ENCODE measurements at places on chromosomes 4 and X.

- no peak for DNase-seq
Observed at GRCh38 chrX:38672646-38673045, 111.3 kb downstream of the TSPAN7 start.

- DNase-seq = no peak
Observed at GRCh38 chr4:107036584-107037198, 578 bp upstream of the DKK2 start.

- peak; percentile 66 for DNase-seq
Observed at GRCh38 chr4:113849771-113850170, 88.2 kb upstream of the CAMK2D start.

- no peak for DNase-seq
Observed at GRCh38 chr4:14294611-14295010, 667.1 kb upstream of the BOD1L1 start.

GRCh38 chrX:150450519-150451177, 87.5 kb downstream of the MAMLD1 start:
- no peak for DNase-seq

GRCh38 chr4:26218677-26219605, 101.9 kb upstream of the RBPJ start:
- no peak for DNase-seq

DNA sequence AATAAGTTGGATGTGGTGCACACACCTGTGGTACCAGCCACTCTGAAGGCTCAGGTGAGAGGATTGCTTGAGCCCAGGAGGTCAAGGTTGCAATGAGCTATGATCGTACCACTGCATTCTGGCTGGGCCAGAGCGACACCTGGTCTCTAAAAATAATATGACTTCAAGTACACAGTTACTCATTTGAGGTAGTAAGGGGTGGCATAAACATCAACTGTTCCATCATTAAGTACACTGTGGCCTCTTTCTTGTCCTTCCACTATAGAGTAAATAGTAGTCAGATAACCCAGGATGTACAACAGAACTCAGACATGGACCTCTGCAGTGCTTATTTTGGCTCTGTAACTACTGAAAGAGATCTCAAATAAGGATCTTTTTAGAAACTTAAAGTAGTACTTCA, 10.6 kb downstream of the FAM9B start:
- no peak for DNase-seq

DNA sequence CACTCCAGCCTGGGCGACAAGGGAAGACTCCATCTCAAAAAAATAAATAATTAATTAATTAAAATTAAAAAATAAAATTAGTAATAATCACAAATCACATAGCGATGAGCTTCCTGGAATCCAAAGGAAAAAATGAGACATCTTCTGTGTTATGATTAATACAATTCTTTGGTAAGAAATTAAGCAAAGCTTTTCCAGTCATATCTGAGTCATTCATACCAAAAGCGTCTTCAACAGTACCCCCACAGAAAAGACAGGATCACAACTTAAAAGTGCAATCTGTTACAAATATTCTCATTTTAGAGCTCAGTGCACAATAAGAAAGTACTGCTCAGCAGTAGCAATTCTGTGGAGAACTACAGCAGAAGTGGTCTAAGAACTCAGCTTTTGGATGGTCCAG, 168.5 kb upstream of the MXRA5 start:
- no peak for DNase-seq

DNA sequence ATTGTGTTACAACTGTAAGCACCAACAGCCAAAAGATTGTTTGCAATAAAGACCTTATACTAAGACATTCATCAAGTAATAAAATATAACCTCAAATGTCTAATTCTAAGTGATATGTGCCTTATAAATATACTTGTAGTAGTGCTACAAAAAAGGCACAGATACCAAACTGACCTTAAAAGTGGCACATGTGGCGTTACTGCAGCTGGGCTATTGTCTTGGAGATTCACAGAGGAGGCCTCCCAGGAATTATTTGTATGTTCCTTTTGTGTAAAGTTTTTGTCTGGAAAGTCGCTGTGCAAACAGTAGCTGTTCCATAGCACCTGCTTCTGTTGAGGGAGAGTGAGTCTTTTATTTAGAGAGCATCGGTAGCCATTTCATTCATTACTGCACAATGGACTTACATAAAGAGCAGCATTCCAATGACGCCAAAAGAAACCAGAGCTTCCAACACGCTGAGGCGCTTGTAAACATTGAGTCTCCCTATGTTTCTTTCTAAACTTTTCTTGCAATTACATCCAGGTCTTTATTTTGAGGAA, 143.7 kb downstream of the RPA4 start:
- no peak for DNase-seq

- no peak for DNase-seq
Observed at GRCh38 chr4:1203026-1203616, 30.7 kb upstream of the SPON2 start.

- DNase-seq = no peak
Observed at GRCh38 chr4:177785000-177785399, 342.8 kb upstream of the AGA start.

- DNase-seq = no peak
Observed at GRCh38 chr4:6227412-6228157, 27.2 kb upstream of the JAKMIP1 start.

GRCh38 chr4:75340561-75340960, 173.6 kb downstream of the RCHY1 start:
- DNase-seq = peak; percentile 62

DNA sequence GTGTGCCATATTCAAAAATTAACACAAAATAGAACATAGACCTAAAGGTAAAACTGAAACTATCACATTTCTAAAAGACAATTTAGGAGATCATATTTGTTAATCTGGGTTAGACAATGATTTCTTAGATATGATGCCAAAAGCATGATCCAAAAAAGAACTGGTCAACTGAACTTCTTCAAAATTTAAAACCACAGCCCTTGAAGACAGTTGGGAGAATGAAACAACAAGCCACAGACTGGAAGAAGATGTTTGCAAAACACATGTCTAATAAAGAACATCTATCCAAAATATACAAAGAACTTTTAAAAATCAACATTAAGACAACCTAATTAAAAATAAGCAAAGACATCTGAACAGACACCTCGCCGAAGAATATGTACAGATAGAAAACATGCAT, 19.5 kb downstream of the COMMD8 start:
- no peak for DNase-seq

DNA sequence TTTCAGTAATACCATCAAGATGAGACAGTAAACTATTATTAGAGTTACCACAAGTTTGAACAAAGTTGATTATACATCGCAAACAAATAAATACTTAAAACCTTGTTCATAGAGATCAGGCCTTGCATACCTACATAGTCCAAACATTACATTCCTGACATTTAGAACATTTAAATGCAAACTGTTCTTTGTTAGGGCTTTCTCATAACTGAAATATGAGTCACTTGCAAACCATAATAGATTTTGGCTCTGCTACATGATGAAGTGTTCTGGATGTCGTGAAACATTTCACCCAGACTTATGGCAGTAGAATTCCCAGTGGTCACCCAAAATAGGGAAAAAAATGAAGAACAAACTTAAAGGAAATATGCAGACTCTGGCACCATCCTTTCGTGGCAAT, 75.0 kb downstream of the FAT4 start:
- no peak for DNase-seq

DNA sequence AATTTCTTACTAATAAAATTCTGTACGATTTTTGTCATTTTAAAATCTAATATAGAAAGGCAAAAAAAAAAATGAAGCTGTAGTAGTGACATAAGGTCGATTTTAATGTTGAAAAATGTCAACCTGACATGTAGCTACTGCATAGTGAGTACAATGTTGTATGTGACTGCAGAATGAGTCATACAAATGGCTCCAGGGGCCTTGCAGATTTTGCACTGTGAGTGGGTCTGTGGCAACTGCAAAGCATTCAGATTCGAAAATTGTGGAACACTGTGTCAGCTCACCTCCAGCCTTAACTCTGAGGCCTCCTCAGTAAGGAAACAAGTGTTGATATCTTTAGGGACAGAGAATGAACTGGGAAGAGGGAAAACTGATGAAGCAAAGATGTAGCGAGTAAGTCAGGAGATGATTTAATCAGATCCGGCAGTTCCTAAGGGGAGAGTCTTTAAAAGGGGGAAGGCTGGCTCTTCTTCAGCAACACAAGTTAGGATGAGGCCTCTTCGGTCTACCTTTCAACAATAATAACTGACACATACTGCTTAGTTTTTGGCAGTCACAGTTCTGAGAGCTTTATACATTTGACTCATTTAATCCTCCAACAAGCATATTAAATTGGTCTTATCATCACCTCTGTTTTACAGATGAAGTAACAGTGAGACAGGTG, 24.9 kb downstream of the TKTL2 start:
- DNase-seq = no peak

GRCh38 chr4:24174602-24175001, 284.8 kb upstream of the PPARGC1A start:
- no peak for DNase-seq

GRCh38 chrX:119228512-119229252, 7.4 kb upstream of the PGRMC1 start:
- DNase-seq = no peak

- no peak for DNase-seq
Observed at GRCh38 chr4:24850674-24851073, 55.3 kb downstream of the SOD3 start.

- no peak for DNase-seq
Observed at GRCh38 chr4:123667496-123667895, 270.9 kb downstream of the SPRY1 start.

DNA sequence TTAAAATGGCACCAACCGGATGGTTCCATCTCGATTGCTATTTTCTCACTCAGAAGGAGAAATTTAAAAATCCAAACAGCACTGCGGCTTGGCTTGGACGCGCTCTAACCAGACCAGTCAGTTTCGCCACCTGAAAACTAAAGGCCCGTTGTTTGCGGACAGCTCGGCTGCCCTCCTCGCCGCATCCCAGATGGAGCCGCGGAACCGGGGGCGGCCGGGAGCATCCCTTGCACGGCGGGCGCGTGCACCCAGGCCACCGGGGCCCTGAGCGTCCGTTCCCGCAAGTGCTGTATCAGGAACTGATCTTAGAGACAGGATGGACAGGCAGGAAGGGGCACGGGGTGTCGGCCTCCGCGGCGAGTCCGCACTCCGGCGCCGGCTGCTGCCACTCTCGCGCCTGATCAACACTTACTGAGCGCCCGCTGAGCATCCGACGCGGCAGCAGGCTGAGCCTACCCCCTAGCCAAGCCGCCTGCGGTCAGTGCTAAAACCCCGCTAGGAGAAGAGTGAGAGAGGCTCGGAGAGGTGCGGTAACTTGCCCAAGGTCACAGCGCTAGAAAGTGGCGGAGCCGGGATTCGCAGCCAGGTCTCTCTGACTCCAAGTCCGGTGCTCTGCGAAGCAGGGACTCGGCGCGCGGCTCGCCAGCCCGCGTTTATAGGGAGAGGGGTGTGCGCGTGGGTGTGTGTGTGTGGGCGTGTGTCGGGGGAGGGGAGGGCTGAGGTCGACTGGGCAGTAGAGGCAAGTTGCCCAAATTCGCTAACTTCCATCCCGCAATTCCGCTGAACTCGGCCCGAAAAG, at the start of gene CITED1:
CITED1 (minus strand) TSS at position 629 of the 799 bp plus-strand sequence. CDS start 3,045 bp downstream, outside the sequence.
- no peak for DNase-seq

DNA sequence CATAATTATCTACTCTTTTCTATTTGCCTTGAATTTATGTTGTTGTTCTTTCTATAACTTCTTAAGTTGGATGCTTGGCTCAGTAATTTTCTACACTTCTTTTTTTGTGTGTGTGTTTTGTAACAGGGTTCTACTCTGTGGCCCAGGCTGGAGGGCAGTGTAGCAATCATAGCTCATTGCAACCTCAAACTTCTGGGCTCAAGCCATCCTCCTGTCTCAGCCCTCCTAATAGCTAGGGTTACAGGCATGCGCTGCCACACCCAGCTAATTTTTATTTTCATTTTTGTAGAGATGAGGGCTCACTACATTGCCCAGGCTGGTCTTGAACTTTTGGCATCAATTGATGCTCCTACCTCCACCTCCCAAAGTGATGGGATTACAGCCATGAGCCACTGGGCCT, 20.7 kb upstream of the UCHL1 start:
- no peak for DNase-seq

GRCh38 chr4:153497988-153498967, 32.1 kb downstream of the TMEM131L start:
- no peak for DNase-seq

- no peak for DNase-seq
Observed at GRCh38 chr4:45692131-45692735, 431.6 kb downstream of the GABRG1 start.

GRCh38 chr4:99321241-99322191, at the start of gene ADH1B:
Gene ADH1B, minus strand, starts transcription at chr4:99321401. Its CDS starts 70 bp downstream, at chr4:99321331.
- DNase-seq = no peak

- DNase-seq = no peak
Observed at GRCh38 chr4:168979338-168979737, 30.7 kb downstream of the CBR4 start.

- no peak for DNase-seq
Observed at GRCh38 chr4:183306811-183307210, 13.3 kb downstream of the CLDN22 start.

- DNase-seq = peak; percentile 24
Observed at GRCh38 chrX:136880003-136880451, 498 bp downstream of the RBMX start.

DNA sequence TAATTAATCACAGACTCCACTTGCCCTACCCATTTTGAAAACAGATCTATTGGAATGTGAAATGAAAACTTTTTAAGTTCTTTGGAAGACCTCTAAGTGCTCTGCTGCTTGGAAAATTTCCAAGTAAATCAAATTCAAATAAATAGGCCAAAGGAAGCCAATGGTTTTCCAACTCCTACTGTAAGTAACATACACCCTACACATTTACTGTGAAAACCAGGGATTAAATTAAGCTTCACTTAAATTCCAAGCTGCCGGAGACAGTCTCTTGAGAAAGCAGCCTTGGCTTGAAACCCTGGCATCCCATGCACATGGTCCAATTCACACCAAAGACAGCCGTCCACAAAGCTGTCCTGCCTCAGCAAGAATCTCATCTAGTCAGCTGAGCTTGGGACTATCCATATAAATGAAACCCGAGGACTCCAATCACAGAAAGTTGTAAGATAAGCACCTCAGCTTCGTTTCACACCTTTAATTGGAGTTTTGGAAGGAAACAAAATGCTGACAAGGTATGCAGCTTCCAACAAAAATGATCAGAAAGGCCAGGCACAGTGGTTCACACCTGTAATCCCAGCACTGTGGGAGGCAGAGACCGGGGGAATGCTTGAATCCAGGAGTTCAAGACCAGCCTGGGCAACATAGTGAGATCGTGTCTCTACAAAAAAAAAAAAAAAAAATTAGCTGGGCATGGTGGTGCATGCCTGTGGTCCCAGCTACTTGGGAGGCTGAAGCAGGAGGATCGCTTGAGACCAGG, 88.6 kb downstream of the APBB2 start:
- DNase-seq = no peak

DNA sequence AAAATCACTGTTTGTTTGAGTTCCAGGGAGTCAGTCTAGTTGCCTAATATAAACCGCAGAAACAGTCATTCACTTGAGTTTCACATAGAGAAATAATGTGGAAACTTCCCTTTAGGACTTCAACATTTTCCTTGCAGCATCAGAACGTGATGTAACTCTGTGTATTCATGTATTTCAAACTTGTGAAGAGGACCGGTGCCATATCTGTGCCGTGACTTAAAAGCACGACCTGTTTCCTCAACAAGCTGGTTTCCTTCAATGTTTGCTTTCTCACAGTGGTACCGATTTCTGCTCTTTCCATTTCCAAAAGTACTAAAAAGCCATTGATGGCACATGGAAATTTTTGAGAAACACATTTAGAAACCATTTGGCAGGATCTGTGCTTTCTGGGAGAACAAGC, 166.6 kb upstream of the RAPGEF2 start:
- no peak for DNase-seq

All from COR-L47 (cell line).